ENCODE measurements at places on chromosomes 2 and 18.

DNA sequence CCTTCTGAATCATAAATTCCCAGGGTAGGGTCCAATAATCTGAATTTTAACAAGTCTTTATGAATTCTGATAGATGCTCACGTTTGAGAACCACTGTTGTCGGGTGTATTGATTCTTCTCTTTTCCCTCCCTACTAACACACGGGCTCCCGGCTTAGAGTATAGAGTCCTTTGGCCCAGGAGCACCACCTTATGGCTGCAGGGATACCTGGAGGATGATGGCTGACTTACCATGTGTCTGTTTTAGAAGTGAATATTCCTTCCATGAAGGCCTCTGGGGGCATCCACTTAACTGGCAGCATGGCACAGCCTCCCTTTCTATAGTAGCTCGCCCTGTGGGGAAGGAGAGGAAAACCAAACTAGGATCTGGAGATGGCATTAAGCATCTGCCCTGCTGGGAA, 91.7 kb downstream of the CLIP4 start:
- no peak for DNase-seq

DNA sequence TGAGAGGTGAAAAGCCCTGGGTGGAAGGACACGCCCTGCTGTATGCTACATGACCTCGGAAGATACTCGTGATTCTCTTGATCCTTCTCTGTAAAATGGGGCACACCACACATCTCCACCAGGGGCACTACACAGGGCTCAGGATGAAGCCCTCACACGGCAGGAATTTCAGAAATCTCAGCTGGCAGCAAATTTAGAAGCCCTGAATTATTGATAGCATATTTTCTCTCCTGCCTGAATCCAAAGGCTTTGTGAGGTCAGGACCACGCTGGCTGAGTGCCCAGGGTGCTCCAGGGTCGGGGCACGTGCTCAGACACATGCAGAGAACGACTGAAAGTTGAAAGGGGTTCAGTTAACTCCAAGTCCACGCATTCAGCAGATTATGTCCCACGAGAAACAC, 42.1 kb upstream of the GALR1 start:
- peak; percentile 52 for DNase-seq

DNA sequence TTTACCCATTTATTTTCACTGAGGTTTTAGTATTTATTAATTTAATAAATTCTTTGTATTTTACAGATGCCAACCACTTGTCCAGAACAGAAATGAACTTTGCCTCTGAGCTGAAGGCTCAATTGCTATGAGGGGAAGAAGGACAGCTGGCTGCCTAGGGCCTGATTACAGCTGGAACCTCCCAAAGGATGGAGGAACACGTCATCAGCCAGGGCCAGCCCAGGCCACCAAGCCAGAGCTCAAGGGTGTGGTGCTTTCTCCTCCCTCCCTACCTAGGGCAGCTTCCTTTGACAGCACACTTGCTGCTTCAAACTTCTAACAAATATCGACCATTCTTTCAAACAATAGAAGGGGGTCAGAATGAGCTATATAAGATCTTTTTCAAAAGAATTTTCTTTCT, 19.7 kb upstream of the RIOK3 start:
- no peak for DNase-seq

- DNase-seq, result no peak
These were observed 14.0 kb upstream of the ACOXL start for GRCh38 chr2:110718382-110718781.

DNA sequence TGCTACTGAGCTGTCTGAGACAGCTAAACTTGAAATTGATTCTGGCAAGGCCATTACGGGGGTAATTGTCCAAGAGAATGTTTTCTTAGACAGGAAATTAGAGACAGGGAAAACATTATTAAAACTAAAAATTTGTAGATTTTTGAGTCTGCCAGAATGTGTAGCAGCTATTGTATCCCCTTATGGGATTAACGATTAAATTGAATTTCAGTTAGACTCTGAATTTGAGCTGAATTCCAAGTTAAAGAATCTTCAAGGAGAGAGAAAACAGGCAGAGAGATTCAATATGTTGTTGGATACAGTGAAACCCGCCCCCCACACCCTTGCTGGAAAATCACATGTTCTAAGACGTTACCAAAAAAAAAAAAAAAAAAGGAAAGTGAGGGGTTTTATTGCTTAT, 32.7 kb upstream of the CCDC68 start:
- no peak for DNase-seq

GRCh38 chr2:208280933-208281332, 14.9 kb downstream of the PIKFYVE start:
- DNase-seq, result peak; percentile 20

DNA sequence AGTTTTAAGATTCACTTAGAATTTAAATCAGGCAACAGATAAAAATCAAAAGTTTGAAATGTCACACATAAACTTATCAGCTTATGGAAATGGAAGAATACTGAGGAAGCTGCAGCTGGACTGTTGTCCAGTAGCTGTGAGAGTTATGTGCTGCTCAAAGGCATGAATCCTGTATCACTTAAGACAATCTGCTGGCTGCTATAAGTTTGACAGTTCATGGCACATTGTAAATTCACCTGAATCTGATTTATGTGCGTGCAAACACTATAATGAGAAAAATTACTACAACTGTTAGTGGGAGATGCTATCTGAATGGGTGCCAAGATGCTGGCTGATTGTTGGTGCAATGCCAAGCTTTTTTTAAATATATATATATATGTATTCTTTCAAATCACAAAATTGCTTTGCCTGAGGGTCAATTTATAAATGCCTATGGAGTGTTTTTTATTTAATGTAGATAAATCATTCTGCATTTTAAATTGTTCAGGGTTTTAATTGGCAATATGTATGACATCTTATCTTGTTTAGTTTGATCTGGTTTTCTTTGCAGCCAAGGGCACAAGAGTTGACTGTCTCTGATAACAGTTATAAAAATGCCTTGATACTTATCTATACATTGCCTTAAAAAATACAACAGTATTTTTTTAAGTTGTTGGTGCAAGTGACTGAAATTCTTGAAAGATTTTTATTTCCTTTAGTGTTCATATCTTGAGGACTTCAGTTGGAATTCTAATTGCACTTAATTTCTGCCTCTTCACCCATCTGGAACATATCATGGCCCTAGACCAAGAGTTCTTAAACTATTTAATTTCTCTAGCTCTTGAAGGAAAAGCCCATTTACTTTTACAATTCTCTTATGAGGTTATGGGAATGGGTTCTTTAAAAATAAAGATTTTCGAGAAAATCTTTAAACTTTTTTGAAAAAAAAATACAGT, 48.7 kb downstream of the CAVIN2 start:
- no peak for DNase-seq

DNA sequence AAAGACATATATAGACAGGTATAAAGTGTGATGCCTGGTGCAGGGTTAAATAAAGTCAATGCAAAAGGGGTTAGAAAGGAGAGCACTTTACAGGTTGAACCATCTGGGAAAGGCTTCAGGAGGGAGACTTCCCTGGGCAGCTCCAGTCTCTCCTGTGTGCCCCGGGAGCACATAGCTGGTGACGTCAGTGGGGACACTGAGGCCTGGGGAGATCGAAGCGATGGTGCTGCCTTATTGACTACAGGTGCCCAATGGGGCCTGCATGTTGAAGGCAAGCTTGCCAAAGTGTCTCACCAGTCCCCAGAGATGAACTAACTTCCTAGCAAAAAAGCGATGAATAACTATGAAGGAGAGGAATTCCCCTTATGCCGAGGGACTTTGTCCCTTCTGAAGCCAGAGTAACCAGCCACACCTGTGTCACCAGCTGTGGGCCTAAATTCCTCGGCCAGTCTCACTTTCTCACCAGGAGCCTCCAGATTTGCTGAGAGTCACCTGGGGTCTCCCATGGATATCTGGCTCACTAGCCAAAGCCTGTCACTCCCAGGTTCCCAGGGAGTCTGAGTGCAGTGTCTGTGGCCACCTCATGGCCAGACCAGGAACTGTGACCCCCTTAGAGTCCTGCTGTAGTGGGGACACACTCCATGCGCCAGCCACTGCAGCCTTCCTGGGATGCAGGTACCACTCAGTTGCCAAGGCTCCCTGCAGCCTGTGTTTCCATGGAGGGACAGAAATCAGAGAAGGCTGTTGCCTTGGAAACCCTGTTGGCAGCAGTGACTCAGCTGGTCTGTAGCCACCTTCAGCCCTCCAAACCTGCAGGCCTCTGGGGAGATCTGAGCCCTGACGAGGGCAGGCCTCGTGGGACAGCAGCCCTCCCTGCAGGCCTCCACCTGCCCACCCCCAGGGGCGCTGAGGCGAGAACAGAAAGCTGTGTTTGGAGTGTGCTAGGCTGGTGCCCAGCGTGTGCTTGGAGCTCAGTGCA, 128.7 kb downstream of the CTIF start:
- no peak for DNase-seq

DNA sequence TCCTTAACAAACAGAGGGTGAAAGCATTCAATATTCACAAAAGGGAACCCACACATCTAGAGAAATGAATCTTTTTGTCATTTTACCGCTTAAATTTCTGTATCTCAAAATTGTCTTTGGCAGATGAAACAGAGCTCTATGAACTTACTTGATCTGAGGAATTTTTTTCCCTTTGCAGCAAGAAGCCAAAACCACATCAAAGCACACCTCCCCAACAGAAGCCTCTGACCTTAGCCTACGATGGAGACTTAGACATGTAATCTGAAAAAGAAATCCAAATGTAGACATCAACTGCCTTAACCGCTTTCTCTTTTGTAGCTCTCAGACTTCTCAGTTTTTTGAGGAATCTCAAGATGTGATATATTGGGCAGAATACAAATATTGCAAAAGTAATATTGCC, 287.9 kb upstream of the HNMT start:
- DNase-seq, result no peak

- peak; percentile 7 for DNase-seq
These were observed at the start of gene LRP1B for GRCh38 chr2:142131010-142131669. Gene LRP1B (minus strand): TSS chr2:142131016. CDS start chr2:142130729, 287 bp downstream.

- no peak for DNase-seq
These were observed 71.0 kb downstream of the EVA1A start for GRCh38 chr2:75489721-75490120.

DNA sequence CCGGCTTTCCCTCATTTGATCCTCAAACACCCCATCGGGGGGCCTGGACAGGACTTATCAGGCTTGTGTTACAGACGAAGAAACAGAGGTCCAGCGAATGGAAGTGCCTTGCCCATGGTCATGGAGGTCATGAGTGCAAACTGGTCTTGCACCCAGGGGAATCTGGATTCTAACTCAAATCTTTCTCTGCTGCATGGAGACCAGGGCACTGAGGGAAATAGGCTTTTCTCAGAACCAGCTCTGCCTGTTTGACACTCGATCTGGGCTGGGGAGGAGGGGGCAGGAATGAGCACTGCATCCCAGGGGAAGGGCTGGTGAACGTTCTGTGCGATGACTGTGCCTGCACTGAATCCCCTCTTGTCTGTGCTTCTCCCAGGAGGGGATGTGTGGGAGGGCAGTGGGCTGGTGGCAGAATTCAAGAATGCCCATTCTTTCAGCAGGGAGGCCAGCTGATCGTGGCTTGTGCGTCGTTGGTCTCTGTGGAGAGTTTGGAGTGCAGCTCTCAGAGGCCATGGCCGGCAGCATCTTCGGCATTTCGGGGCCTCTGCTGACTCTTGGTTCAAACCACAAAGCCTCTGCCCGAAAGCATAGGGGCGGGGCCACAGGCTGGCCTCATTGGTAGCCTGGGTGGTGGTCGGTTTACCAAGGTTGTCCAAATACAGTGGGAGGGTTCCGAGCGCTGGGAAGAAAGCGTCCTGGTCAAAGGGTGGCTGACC, 171.6 kb downstream of the DDX1 start:
- DNase-seq, result no peak

- no peak for DNase-seq
These were observed 63.2 kb downstream of the ASB1 start for GRCh38 chr2:238489896-238490295.

- DNase-seq, result no peak
These were observed 280.3 kb downstream of the CYRIA start for GRCh38 chr2:16385341-16385740.

GRCh38 chr2:27977731-27978312, 87.3 kb downstream of the BABAM2 start:
- DNase-seq, result peak; percentile 88

DNA sequence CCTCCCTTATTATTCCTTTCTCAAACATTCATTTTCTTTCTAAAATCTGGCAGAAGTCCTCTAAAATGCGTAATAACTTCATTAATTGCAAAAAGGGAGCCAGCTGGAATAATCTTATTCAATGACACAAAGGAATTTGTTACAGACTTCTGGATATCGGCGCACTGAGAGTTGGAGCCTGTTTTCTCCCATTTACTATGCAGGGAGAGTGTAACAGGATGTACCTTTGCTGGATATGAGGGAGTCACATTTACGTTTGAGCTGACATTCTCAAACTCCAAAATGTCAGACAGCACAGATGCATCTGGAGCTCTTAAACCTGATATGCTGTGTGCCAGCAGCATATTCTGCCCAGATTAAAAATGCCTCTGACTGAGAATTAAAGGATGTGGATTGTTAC, 275.3 kb downstream of the TMX3 start:
- DNase-seq, result no peak

GRCh38 chr2:37718515-37719161, 47.2 kb upstream of the CDC42EP3 start:
- DNase-seq, result no peak

- peak; percentile 15 for DNase-seq
These were observed 49.2 kb downstream of the PIKFYVE start for GRCh38 chr2:208315081-208315788.

DNA sequence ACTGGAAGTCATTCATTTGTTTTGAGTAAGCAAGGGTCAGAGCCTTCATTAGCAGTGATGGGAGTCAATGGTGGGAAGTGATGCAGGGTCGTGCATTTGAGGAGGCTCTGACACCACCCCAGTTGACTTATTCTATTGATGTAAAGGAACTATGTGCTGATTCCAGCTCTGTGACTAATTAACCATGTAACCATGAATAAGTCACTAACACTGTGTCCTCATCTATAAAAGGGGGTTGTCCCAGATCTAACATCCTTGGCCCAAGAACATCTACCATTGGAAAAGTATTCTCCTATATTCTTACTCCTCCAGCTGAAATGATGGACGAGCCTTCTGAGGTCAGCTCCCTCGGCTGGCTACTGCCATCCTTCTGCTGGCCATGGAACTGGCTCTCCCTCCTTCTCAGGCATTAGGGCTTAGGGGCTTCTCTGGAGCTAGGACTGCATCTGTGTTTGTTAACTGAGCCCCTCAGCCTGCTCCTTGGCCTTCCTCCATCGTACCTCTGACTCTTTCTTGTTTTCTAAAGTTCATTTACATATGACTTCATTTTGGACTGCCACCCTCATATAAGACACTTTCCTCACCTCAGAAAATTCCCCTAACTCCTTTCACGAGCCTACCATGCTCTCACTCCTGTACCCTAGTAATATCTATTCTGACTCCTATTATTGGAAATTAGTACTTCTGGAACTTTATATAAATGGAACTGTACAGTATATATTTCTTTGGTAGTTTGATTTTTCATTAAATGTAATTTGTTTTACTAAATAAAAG, 115.5 kb downstream of the KCTD1 start:
- DNase-seq, result no peak

GRCh38 chr2:152434395-152435182, 99.6 kb downstream of the FMNL2 start:
- DNase-seq, result no peak
